ENCODE measurements at places on chromosomes 3 and 15.

GRCh38 chr3:155859859-155860258 lies 5.6 kb upstream of the SLC33A1 start:
- no peak for DNase-seq

GRCh38 chr15:46855388-46855787 lies 861.9 kb upstream of the SEMA6D start:
- no peak for DNase-seq

GRCh38 chr3:81778678-81779182 lies 17.3 kb upstream of the GBE1 start:
- DNase-seq: no peak

DNA sequence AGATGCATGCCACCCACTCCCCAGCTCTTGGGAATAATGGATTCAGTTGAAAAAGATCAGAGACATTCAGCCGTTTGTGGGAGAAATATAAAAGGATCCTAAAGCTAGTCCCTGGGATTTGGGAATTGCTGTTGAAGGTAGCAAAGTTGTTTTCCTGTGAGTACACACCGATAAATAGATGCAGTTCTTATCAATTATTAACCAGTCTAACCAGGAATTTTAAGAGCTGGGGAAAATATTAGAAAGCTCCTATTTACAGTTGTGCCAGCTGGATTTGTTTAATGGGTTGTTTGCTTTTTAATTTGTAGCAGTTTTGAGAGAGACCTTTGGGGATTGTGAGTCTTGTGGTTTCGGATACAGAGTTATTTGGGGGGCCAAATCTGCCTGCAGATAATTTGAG lies 44.2 kb upstream of the SKOR1 start:
- no peak for DNase-seq

DNA sequence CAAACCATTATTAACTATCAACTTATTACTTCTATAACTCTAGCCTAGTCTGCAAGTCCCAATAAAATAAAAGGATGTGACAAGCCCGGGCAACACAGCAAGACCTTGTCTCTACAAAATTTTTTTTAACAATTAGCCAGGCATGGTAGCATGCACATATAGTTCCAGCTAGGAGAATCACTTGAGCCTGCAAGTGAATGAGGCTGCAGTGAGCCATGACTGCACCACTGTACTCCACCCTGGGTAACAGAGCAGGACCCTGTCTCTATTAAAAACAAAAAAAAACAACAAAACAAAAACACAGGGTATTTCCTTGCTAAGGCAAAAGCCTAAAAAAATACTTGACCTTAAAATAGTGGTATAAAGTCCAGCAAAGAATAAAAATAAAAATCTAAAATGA lies 31.4 kb downstream of the ANKRD28 start:
- no peak for DNase-seq

DNA sequence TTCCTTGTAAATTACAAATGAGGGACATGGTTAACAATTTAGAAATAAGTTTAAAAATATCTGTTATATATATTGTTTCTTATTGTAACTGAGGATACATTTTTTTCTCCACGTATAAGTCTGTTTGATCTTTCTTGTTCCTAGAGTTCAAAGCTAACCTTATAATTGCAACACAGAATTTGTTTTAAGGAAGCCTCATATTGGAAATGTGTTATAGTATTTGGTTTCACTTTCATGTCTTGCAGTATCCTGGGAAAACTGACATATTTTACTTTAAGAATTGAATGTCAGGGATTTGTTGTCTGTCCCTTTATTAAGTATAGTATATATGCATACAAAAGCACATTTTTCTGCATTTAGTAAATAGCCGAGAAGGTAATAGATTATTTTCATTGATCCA lies 23.5 kb upstream of the NIT2 start:
- DNase-seq: no peak

DNA sequence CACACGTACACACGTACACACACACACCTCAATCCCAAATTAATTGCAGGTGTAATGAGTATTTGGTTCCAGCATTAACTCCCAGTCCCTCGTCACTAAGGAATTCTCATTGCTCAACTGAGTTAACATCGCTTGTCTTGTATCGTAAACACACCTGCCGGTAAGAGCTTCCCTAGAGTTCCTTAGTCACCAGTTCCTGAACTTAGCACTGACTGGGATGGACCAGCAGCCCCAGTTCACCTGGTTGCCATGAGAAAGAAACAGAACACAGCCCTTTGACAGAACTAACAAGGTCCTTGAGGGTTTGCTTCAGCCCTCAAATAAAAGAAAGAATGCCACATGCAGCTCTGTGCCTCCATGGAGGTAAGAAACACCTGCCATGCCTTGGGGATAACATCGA lies 66.3 kb upstream of the SLCO3A1 start:
- no peak for DNase-seq
